Mesothelial cell of epicardium (in vitro differentiated cells): ENCODE measurements at places on chromosomes 5 and 9.

- H3K27ac ChIP-seq: no peak overlapping the region
- no peak overlapping the region for H3K4me3 ChIP-seq
- H3K27me3 ChIP-seq: no peaks in the 10 kb centered on the region
- peaks cover 7% of the 10 kb centered on the region for H3K4me1 ChIP-seq
- peaks cover 2% of the 10 kb centered on the region for H3K36me3 ChIP-seq
- DNase-seq: no peak
Observed at GRCh38 chr9:137417161-137418021, 5.6 kb downstream of the EXD3 start.

DNA sequence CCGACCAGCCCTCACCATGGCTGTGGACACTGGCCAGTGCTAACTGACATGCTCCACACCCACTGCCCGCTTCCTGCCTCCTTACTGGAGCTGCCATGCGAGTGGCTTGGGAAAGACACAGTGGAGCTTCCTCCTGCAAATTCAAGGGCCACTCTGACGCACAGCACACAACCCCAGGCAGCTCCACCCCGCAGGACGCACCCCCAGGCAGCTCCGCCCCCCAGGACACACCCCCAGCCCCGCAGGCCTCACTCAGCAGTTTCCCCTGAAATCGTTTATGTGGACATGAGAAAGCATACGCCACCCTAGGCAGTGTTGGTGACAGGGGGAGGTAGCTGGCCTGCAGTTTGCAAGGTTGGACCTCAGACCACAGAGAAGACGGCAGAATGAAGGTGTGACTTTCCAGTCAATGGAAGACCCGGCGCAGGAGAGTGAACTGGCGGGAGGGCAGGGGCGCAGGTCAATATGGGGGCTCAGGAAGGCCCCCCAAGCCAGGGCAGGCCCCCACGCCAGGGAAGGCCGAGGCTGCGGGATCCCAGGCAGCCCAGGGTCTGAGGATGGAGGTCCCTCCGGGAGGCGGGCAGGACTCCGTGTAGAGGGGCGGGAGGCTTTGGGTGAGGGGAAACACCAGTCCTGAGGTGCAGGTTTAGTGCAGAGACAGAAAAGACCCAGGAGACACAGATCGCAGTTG lies 21.6 kb downstream of the LPCAT1 start:
- H3K27ac ChIP-seq: no peak overlapping the region
- no peak overlapping the region for H3K4me3 ChIP-seq
- H3K36me3 ChIP-seq: peaks cover 2% of the 10 kb centered on the region
- H3K4me1 ChIP-seq: peaks cover 9% of the 10 kb centered on the region
- H3K27me3 ChIP-seq: no peaks in the 10 kb centered on the region

GRCh38 chr5:170333161-170333910 lies 35.8 kb upstream of the LCP2 start:
- H3K27me3 ChIP-seq: peaks cover 1% of the 10 kb centered on the region
- H3K27ac ChIP-seq: no peak overlapping the region
- no peaks in the 10 kb centered on the region for H3K36me3 ChIP-seq
- DNase-seq: no peak

DNA sequence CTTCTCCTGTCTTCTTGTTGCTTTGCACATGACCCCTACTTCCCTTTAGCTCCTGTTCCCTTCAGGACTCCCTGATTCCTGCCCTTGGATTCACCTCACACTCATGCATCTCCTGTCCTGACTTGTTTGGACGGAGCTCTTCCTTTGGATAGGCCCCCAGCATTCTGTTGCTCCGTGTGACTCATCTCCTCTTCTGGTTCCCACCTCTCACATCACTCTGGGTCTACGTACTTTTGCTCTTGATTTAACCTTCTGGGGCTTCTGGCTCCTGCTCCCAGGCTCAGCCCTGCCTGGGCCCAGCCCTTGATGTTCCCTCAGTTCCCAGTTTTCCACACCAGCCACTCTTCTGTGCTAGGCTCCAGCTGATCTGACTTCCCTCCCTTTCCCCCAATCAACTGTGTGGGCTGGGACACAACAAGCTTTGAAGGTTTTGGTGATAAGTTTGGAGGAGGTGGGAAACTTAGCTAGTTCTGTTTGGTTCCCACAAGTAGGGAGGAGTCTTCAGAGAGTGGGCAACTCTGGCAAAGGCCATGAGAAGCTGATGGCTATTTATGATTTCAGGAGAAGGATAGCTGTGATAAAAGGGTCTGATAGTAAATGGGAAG lies 331.5 kb downstream of the ARHGEF28 start:
- H3K4me1 ChIP-seq: peaks cover 10% of the 10 kb centered on the region
- DNase-seq: no peak
- H3K27ac ChIP-seq: no peak overlapping the region
- H3K36me3 ChIP-seq: no peaks in the 10 kb centered on the region
- H3K4me3 ChIP-seq: no peak overlapping the region

- no peak overlapping the region for H3K4me3 ChIP-seq
- H3K36me3 ChIP-seq: peaks cover 41% of the 10 kb centered on the region
- no peaks in the 10 kb centered on the region for H3K27me3 ChIP-seq
- no peaks in the 10 kb centered on the region for H3K4me1 ChIP-seq
- no peak overlapping the region for H3K27ac ChIP-seq
Observed at GRCh38 chr5:10401498-10401897, 40.2 kb upstream of the ROPN1L start.

- H3K27me3 ChIP-seq: no peaks in the 10 kb centered on the region
- H3K4me1 ChIP-seq: no peaks in the 10 kb centered on the region
- no peak overlapping the region for H3K27ac ChIP-seq
- no peak for DNase-seq
- no peak overlapping the region for H3K4me3 ChIP-seq
- peaks cover 4% of the 10 kb centered on the region for H3K36me3 ChIP-seq
Observed at GRCh38 chr5:159681661-159682060, 234.6 kb upstream of the ADRA1B start.

DNA sequence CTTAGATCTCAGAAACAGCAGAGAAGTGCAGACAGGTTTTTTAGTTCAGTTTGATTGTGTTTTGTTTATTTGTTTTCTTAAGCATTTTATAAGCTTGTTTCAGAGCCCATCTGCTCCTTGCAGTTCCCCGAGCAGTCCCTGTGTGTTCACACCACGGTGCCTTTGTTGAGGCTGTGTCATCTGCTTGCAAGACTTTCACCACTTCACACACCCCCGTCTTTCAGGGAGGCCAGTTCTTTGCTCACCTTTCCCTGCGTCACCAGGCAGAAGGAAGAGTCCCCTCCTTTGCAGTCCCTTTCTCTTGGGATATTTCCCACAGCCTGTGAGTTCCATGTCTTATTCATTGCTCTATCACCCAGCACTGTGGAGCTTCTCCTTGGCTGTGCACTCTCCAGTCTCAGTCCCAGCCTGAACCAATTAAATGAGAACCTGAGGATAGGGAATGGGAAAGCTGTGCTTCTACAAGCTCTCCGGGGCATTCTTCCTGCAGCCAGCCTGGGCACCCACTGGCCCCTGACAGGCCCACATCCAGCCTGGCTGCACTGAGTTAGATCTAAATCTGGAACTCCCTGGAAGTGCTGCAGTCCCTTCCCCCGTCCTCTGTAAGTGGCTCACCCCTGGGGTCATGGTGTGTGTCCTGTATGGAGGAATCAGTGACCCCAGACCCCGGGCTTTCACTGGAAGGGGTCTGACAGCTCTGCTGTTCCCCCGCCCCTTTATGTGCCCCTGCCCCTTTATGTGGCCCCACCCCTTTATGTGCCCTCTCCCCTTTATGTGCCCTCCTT lies 5.5 kb downstream of the MVB12B start:
- no peak overlapping the region for H3K4me3 ChIP-seq
- peaks cover 37% of the 10 kb centered on the region for H3K4me1 ChIP-seq
- no peaks in the 10 kb centered on the region for H3K27me3 ChIP-seq
- no peak for DNase-seq
- H3K36me3 ChIP-seq: peaks cover 9% of the 10 kb centered on the region
- H3K27ac ChIP-seq: no peak overlapping the region
